ENCODE measurements at places on chromosomes 4 and X.

- DNase-seq, result peak; percentile 39
Observed at GRCh38 chr4:77994194-77994721, 62.9 kb upstream of the FRAS1 start.

GRCh38 chr4:39124885-39125599 is 57.3 kb upstream of the WDR19 start:
- DNase-seq, result no peak

GRCh38 chr4:134024251-134024650 is 177.3 kb downstream of the PABPC4L start:
- DNase-seq, result peak; percentile 31

- no peak for DNase-seq
Observed at GRCh38 chr4:117479673-117480072, 394.3 kb upstream of the TRAM1L1 start.

- DNase-seq, result peak; percentile 39
Observed at GRCh38 chr4:168666531-168666930, 169.7 kb downstream of the PALLD start.

- no peak for DNase-seq
Observed at GRCh38 chr4:89306486-89307177, 968 bp downstream of the GPRIN3 start.

GRCh38 chr4:40403081-40403480 is 67.9 kb downstream of the CHRNA9 start:
- DNase-seq, result no peak

- DNase-seq, result no peak
Observed at GRCh38 chr4:143514169-143514495, 630 bp downstream of the SMARCA5 start.

DNA sequence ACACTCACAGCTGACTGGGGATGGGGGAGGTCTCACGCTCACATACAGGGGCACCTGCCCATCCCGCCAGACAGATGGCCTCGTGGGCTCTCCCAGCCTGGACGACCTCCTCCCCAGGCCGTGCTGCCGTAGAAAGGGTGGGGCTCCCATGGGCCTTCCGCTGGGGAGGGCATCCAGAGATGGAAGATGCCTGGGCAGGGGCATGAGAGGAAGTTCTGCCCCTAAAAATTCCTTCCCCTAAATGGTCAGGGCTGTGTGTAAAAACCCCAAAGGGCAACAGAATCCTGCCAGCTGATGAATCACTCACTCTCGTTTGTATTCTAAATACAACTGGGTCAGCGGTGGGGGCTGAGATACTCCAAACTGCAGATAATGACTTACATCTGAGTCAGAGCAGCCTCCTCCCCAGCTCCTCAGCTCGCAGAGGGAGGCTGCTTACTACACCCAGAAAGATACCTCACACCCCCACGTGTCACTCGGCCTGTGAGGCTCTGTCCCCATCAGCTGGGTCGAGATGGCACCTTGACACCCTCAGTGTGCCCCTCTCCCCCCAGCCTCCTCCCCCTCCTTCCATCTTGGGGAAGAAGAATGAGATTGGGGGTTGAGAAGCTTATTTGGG is 10.1 kb downstream of the WDR1 start:
- peak; percentile 92 for DNase-seq

- DNase-seq, result peak; percentile 17
Observed at GRCh38 chrX:55127692-55128091, 38.9 kb downstream of the PAGE2 start.

GRCh38 chr4:94819371-94820168 is 61.8 kb downstream of the BMPR1B start:
- no peak for DNase-seq

DNA sequence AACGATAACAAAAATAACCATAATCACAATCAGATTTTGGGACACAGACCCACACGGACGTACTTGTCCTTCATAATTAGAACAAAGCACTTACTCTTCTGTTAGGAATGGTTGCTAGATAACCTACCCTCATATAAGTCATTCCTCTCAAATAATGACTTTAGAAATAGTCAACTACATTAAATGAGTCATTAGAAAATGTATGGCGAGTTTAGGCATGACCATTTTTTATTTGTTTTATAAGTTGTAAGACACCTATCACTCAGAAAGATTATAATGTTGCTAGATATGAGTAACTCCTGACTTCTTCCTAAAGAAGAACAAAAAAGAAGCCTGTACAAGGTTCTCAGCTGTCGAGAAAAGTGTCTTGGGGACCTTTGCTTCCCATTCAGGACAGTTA is 1637.5 kb upstream of the PCDH7 start:
- no peak for DNase-seq

GRCh38 chr4:187283201-187283955 is 559.7 kb upstream of the FAT1 start:
- DNase-seq, result peak; percentile 23

GRCh38 chr4:1568855-1569460 is 115.2 kb downstream of the FAM53A start:
- no peak for DNase-seq

DNA sequence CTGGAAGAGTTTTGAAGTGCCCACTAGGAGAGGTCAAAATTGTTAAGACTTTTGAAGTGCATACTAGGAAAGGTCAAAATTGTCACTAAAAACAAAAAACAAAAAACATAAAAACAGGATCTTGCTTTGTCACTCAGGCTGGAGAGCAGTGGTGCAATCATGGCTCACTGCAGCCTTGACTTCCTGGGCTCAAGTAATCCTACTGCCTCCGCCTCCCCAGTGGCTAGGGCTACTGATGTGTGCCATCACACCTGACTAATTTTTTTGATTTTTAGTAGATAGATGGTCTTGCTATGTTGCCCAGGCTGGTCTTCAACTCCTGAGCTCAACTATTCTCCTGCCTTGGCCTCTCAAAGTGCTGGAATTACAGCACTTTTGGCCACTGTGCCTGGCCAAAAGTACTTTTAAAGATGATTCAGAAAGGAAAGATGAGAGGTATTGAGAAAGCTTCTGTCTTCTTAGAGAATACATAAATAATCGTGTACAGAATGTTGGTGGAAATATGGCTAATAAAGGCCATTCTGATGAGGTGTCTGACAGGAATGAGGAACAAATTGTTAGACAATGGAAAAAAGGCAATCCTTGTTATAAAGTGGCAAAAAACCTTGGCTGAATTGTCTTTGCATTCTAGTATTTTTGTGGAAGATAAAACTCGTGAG is 43.3 kb upstream of the STX18 start:
- DNase-seq, result peak; percentile 75

- DNase-seq, result no peak
Observed at GRCh38 chrX:38050806-38051205, 44.5 kb downstream of the SYTL5 start.

GRCh38 chrX:40108162-40108958 is 10.6 kb upstream of the BCOR start:
- no peak for DNase-seq

- DNase-seq, result no peak
Observed at GRCh38 chr4:91267543-91267942, 1036.2 kb upstream of the GRID2 start.

DNA sequence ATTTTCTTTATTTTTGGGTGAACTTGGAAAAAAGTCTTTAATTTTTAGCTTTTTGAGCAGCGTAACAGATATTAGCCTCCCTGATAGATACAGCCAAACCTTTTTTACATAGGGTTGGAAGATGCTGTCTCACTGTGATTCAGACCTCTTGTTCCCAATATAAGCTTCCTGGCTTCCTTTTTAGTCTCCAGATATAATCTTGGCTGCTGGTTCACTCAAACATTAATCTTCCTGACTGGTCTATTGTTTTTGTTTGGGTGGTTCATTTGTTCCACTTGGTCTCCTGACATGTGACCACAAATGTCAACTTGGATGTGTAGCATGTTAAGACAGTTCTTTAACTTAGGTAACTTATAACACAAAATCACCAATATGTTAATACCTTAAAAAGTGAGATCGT is 23.0 kb downstream of the RPA4 start:
- no peak for DNase-seq

DNA sequence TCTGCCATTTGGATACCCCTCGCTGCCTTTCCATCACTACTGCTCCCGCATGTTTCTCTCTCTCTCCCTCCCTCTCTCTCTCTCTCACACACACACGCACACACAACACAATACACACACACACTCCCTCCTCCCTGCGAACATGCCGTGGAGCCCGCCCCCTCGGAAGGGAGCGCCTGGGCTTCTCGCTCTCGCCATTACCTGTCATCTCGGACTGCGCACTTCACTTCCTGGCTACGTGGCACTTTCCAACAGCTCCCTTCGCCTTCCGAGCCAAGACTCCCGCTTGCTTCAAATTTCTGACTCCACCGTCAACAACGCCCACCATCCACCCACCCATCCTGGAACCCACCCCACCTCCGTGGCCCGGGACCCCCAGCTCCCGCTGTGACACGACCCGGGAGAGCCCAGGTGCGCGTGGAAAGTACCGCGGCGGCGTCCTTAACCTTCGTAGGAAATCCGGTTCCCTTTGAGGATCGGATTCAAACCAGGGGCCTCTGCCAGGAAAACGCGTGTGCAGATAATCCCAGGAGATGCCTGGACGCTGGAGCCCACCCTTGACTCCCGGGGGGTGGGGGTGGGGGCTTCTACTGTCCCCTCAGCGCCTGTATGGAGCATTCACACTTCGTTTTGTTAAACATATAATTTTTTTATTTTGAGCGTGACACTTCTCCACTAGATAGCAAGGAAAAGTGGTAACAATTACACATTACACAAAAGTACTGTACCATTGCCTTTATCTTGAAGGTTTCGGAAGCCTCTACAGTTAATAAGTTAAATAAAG is 12.5 kb downstream of the ARX start:
- no peak for DNase-seq

DNA sequence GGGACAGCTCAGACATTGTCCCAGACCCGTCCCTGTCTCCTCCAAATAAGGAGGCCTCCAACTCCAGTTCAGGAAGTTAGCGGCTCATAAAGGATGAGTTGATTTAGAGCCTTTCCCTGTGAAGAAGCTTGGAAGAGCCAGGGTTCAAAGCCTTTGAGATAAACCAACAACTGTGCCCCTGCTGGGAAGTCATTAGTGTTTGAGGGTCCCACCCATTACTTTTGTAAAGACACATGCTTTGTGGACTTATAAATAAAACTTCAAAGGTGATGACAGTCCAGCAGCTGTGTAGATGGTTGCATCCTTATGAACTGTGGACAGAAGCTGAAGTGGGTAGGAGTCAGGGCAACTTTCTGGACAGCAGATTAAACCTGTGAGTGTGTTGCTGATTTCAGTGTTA is 86.0 kb upstream of the PGRMC2 start:
- no peak for DNase-seq

DNA sequence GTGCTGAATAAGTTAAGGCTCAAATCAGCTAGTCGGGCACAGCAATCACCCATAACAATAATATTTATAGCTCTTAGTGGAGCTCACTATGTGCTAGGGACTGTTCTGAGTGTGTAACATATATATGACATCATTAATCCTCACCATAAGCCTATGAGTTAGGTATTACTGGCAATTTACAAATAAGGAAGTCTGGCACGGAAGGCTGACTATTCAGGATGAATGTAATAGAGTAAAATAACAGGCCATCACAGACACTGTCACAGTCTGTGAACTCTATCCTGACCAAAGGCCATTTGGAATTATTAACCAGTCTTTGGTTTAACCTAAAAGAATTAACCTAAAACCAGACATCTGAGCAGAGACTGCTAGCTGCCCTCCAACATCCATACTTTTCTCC is 119.3 kb downstream of the C4orf51 start:
- DNase-seq, result no peak

DNA sequence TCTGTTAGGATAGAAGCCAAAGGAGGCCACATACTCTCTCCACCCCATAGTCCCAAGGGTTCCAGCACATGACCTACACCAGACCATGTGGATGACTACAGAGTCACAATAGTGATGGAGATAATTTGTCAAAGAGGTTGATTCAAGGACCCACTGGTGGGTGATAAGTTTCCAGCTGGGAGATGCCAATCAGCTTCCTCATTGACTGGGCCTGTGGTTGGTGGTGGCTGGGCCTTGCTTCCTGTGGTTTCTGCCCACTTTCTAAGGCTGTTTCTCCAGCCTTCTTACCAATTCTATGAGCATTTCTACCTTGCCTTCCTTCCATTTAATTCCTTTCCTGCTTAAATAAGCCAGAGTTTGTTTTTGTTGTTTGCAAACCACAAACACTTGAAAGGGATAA is 95.5 kb upstream of the CPEB2 start:
- DNase-seq, result no peak

GRCh38 chrX:13376857-13377549 is 57.1 kb upstream of the ATXN3L start:
- DNase-seq, result peak; percentile 78

- no peak for DNase-seq
Observed at GRCh38 chr4:94724016-94724790, 33.6 kb upstream of the BMPR1B start.

GRCh38 chrX:55028040-55028439 is 2.7 kb downstream of the ALAS2 start:
- no peak for DNase-seq

DNA sequence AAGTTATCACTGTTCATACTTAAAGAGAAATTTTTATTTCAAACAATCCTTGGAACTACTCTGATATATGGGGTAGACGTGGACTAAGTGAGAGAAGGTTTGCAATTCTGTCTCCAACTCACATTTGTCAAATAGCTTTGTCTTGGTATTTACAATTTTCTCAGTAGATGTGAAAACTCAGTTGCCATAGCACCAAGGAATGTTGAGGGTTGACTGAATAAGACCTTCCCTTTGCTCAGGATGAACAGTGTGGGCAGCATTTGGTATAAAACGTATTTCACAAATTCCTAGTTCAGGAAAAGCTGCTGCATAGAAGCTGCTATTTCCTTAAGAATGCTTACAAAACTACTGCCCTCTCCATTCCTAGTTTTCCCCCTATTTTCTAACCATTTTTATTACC is 399.5 kb downstream of the NKX6-1 start:
- DNase-seq, result no peak

GRCh38 chr4:44221407-44221806 is 227.2 kb downstream of the KCTD8 start:
- DNase-seq, result no peak

DNA sequence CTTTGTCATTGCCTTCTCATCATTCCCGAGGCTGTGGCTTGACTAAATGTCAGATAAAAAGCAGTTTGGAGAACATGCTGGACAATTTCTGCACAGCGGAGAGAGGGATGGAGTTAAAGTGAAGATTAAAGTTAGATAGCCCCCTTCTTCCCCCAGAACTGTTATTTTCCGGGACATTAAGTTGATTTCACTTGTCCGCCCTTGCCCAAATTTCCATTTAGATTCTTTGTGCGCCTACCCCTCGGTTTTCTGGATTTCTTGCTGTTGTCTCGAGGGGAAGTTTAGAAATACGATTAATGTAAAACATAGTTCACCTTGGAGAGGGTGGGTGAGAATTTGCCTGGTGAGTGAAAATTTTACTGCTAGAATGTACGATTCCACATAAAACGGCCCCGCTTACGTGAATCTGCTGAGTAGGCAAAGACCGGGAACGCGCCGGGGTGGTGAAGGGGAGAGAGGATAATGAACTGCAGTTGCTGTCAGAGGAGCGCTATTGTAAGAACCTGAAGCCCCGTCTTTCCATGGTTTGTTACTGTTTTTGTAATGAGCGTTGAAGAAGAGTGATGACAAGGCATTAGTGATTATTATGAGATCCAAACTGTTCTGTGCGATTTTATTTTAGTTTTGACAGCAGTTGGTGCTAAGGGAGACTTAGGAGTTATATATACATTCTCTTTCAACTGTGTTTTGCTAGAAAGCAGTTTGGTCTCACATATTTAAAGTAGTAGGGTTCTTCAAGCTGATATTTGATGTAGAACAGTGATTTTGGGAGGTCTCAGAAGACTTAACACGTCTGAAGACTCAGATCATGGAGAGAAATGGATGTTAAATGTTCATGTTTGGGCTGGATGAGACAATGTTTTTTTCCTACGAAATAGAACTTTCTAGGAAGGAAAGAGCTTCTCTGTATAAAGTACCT is 73.0 kb downstream of the AFF1 start:
- peak; percentile 22 for DNase-seq

Measured in HCEC 1CT (cell line).